Naive thymus-derived CD8-positive, alpha-beta T cell (primary cell): ENCODE measurements at places on chromosomes 4 and X.
A peak's percentile ranks its signal among the peaks of the same experiment; 100 is the strongest.

DNA sequence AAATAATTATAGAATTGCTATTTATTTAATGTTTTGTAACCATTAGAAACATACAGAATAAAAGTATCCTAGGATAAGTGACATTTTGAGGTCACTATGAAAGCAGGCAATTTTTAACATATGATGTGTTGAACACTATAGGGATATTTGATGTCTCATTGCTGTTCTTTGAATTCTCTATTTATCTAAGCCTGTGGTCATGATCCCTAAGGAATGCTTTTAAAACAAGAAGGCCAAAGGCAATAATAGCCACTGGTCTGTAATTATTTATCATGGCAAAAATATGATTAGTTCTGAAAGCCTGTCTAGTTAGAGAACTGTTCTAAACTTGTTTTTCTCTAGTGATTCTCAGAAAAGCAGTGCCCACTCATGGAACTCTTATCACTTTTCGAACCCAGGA, 186.6 kb downstream of the RPA4 start:
- no peak for DNase-seq

DNA sequence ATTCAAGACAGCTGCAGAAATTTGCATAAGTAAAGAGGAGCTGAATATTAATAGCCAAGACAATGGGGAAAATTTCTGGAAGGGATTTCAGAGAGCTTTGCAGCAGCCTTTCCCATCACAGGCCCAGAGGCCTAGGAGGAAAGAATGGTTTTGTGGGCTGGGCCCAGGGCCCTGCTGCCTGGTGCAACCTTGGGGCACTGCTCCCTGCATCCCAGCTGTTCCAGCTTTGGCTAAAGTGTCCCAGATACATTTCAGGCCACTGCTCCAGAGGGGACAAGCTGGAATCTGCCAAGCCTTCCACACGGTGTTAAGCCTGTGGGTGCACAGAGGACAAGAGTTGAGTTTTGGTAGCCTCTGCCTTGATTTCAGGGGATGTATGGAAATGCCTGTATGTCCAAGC, 185.6 kb upstream of the SFRP2 start:
- DNase-seq: no peak

DNA sequence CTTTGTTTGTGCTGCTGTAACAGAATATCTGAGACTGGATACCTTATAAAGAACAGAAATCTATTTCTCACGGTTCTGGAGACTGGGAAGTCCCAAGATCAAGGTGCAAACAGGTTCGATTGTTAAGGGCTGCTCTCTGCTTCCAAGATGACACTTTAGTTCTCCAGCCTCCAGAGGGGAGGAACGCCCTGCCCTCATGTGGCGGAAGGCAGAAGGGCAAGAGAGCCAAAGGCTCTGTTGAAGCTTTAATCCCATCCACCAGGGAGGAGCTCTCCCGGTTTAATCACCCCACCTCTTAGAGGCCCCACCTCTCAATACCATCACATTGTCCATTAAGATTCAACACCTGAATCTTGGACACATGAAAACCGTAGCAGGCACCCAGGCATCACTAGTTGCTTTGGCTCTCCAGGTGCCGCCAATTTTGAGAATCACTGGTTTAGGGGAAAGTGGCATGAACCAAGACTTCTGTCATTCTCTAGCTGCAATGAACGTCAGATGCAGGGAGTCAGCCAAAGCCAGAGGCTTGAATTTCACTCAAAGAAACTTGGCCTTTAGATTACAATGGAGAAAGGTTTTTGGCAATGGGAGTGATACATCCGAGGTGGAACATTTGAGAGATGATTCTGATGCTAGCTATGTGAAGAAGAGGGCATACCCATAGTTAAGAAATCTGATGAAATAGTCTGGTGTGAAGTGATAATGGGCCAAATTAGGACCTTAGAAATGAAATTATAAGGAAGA, 15.7 kb downstream of the FHL1 start:
- peak; percentile 30 for DNase-seq

DNA sequence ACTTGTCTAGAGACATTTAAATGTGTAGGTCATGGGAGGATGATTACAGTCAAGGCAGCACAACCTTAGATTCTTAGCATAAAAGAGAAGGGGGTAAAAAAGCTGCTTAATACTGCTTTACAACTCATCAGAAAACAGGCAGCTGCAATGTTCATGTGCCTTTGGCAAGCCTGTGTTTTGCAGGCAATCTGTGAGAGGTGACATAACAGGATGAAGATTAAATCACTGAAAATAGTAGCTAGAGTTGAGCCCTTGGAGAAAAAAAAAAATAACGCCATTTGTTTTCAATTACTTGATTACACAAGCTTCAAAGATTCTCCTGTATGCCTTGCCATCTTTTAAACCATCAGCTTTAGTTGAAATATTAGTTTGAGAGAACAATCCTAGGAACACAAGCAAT, 847.6 kb upstream of the LCORL start:
- DNase-seq: no peak

GRCh38 chrX:78303086-78303485, 24.3 kb downstream of the CYSLTR1 start:
- DNase-seq: no peak

DNA sequence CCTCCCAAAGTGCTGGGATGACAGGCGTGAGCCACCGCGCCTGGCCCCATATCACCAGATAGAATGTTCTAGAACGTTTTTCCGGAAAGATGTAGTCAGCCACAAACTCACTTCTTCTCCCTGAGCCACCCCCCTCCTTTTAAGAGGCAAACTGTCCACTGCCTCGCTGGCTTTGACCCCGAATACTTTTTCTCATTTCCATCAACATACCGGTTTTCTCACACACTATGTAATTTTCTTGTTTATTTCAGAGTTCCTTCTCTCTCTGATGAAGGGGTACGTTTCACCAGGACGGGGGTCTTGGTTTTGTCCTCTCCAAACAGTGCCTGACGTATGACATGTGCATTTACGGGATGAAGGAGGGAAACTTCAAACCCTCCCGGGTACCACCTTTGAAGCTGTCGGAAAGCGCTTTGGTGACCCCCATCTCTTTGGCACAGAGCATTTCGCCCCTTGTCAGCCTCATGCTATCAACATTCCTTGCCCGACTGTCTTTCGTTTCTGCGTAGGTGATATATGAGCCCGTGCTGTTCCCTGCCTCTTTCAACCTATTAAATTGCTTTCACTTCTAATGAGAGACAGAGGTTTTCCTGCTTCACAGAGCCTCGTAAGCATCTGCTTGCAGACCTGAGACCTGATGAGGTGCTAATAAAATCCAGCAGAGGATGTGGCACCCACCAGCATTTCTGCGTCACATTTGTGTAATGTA, 73.8 kb downstream of the CRLF2 start:
- DNase-seq: no peak

DNA sequence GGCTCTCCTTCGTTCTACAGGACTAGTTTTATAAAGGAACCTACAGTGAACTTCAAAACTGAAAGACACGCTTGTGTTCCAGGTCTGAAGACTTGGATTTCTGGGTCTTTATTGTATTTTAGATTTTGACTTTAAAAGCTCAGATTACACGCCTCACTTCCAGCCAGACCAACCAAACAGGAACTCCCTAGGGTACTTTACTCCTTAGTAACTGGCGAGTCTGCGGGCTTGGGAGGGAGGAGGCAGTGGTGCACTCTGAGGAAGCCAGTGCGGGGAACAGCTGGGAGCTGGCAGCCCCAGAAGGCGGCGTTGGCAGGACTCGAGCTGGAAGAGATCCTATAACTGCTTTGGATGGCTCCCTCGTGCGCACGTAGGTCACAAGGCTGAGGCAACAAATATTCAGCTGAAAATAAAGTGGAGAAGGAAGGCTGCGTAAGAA, 391 bp upstream of the PHKA1 start:
- DNase-seq: no peak

- DNase-seq: peak; percentile 77
Observed at GRCh38 chr4:70993181-70994068, at the start of gene DCK. TSS of gene DCK (plus strand) at chr4:70993649. CDS start at chr4:70993836, 187 bp downstream.

GRCh38 chr4:75736862-75737261, 12.5 kb downstream of the USO1 start:
- no peak for DNase-seq

- no peak for DNase-seq
Observed at GRCh38 chr4:61332693-61333092, 132.6 kb downstream of the ADGRL3 start.

DNA sequence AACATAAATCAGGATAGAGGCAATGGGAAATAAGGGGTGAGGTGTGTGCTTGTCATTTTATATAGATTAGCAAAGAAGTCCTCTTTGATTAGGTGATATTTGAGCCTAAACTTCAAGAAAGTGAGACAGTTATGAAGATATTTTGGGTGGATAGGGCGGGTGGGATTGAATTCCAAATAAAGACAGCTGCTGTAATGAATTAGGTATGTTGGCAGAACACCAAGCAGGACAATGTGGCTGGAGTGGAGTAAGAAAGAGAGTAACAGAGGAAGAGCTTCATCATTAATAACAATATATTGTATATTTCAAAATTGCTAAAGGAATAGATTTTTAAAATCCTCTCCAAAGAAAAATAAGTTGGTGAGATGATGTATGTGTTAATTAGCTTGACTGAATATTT, 91.0 kb upstream of the CENPE start:
- DNase-seq: no peak

DNA sequence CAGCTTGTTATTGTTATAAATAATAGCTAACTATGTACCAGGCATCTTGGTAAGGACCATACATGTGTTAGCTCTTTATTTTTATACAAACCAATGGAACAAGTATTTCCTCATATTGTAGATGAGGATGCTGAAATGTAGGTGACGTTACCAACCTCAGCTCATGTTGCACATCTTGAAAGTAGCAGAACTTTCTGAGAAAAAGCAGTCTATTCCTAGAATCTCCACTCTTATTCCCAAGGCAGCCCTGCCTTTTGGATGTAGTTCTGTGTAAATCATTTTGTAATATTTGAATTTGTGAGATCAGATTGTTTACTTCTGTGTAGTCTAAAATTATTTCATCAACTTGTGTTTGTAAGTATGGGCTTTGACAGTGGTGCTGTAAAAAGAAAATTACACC, 5.3 kb downstream of the FHDC1 start:
- no peak for DNase-seq

GRCh38 chr4:54165438-54165837, 63.7 kb upstream of the PDGFRA start:
- no peak for DNase-seq

- DNase-seq: no peak
Observed at GRCh38 chr4:65624651-65625050, 45.6 kb downstream of the EPHA5 start.

DNA sequence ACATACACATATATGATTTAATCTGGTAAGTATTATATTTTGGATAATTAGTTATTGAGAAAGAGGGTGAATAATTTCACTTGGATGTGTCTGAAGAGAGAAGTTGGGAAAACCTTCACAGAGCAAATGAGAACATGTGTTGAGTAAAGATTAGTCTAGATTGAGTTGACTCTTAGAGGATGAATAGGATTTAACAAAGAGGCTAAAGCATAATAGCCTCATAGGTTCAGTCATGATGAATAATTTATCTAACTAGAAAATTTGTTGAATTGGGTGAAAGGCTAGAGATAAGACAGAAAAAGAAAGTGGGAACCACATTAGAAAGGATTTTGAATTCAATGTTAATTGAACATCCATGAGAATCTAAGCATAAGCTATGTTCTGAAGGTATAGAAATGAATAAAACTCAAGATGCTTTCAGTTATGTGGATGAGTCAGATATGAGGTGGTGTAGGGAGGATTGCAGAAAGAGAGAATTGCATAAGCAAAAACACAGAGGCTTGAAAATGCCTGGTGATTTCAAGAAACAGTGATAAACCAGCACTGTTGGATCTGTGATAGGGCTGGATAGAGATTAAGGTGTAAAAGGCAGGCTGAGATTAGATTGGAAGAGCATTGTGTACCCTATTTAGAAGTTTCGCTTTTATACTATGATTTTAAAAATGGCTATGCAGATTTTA, 207.6 kb upstream of the NR3C2 start:
- no peak for DNase-seq

GRCh38 chr4:80840396-80840795, 190.1 kb upstream of the BMP3 start:
- no peak for DNase-seq

GRCh38 chrX:95764972-95765451, 919.6 kb upstream of the DIAPH2 start:
- no peak for DNase-seq

DNA sequence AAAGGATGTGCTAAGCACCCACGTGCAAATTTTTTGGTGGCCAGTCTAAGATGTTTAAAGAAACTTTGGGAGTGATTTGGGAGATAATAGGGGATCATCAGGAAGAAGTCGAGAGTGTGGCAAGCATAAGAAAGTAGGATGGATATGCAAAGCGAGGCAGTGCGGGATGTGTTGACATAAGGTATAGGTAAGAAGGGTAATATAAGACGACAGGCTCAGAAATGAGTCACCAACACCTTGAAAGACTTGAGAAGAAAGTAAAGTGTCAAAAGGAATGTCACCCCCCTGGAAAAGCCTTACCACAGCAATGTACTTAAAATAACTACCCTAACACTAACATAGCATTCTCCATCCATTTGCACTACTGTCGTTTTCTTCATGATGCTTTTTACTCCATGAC, 69.8 kb upstream of the BMP2K start:
- no peak for DNase-seq

- no peak for DNase-seq
Observed at GRCh38 chrX:102498732-102499131, 17.8 kb downstream of the TMSB15A start.

- no peak for DNase-seq
Observed at GRCh38 chrX:112642349-112642748, 37.4 kb downstream of the LHFPL1 start.
